Ascending aorta (tissue), 2 donors: ENCODE measurements at places on chromosomes 5 and 9.
A peak's percentile ranks its signal among the peaks of the same experiment; 100 is the strongest.

DNA sequence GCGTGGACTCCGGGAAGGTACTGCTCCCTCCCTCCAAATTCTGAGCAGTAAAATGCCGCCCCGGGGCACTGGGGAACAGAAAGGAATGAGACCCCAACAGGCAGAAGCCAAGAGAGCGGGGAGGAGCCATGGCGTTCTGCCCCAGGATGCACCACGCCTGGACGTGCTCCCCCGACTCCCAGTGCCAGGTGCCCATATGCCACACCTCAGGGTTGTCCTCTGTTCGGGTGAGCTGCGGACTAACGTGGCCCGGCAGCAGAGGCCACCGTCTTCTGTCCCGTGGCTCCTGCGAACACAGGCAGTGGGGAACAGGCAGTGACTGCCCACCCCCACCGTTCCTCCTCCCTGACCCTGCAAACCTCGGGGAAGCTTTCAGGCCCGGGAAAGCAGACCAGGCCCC, 4.8 kb downstream of the SURF6 start:
- DNase-seq, result no peak

DNA sequence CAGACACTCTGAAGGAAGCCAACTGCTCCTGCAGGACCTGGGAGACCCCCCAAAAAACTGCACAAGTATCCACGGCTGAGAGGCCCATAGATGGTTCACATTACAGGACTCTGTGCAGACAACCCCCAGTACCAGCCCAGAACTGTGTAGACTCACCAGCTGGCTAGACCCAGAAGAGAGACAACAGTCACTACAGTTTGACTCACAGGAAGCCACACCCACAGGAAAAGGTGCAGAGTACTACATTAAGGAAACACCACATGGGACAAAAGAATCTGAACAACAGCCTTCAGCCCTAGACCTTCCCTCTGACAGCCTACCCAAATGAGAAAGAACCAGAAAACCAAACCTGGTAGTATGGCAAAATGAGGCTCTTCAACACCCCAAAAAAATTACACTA, 281.2 kb upstream of the RGMB start:
- no peak for DNase-seq

- DNase-seq, result no peak
Measured at GRCh38 chr9:111922324-111923013, 25.9 kb downstream of the UGCG start.

GRCh38 chr5:61617995-61618525, 286.0 kb downstream of the ZSWIM6 start:
- DNase-seq, result no peak

GRCh38 chr5:139646111-139646510, 2.0 kb upstream of the CXXC5 start:
- peak; percentile 61 for DNase-seq

DNA sequence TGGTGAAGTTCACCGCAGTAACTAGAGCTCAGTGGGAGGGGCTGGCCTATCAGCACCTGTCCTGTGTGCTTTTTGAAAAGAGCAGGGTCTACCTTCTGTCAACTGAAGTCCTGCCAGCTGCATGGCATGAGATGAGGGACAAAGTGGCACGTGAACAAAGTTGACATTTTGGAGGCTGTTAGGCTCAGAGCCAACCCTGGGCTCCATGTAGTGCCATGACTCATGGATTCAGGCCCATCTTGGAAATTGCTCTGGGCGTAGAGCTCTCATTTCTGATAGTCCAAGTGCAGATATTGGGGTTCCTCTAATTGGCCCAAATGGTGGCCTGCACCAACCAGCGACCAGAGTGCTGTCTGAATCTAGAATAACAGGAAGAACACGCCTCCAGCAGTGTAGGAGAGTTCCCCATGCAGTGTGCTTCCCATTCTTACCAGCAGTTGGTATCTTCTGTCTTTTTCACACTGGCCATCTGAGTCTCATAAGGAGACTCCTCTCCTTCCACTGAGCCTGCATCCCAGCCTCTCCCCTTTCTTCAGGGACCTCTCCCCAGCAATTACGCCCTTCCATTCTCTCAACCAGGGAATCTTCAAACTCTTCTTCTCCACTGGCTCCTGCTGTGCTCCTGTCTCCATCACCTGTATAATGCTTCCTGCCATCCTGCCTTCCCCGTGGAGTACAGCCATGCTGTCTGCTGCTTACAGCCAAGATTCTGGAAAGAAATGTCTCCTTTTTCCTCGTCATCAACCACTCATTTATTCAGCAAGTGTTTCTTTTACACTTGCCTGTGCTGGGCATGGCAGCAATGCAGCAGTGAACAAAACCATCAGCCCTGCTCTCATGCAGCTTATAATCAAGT, 30.4 kb downstream of the IRF1 start:
- no peak for DNase-seq

GRCh38 chr9:134253606-134254205, 72.5 kb upstream of the RXRA start:
- no peak for DNase-seq

- DNase-seq, result no peak
Measured at GRCh38 chr5:151221574-151221973, 2.3 kb downstream of the CCDC69 start.
